ENCODE measurements at places on chromosomes 3 and 15.
A peak's percentile ranks its signal among the peaks of the same experiment; 100 is the strongest.

DNA sequence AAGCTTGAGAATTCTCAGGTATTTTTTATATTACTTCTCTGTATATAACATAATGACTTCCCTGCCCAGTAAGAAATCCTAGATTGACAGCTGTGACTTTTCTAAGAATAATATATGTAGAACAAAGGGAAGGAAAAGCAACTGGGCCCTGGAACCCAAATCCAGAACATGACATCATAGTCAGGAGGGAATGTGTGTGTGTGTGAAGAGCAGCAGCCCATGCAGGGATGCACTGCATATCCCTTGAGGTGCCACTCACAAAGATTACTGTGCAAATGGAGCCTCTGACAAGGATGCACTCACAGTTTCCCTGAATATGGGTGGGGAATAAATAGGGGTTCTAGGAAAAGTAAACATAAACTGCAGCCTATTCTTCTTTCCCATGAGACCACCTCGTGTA lies 279.5 kb downstream of the NEK10 start:
- DNase-seq = no peak

- no peak for DNase-seq
Observed at GRCh38 chr3:119657887-119658702, 2.3 kb downstream of the POPDC2 start.

GRCh38 chr3:36227980-36228379 lies 152.3 kb upstream of the STAC start:
- DNase-seq = no peak

DNA sequence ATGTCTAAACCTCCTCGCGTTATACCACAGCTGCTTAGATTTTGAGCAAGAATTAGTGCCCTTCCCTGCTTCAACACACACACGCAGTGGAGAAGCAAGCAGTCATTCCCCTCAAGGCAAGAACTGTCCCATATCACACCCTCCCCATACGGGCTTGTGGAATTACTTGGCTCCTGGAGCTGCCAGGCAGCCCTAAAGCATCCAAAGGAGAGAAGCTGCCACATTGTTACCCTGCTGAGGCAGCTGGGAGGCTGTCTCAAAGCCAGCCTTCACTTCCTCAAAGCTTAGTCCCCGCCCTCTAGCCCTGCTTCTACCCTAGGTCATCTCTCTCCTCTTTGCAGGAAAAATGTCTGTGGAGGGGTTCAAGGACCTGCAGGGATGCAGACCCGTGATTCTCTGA lies 153.4 kb downstream of the RORA start:
- no peak for DNase-seq

GRCh38 chr3:7204848-7205156 lies 343.9 kb downstream of the GRM7 start:
- no peak for DNase-seq

- DNase-seq = no peak
Observed at GRCh38 chr3:123282461-123282860, 80.7 kb downstream of the SEC22A start.

GRCh38 chr15:100731267-100732152 lies 129.1 kb downstream of the ASB7 start:
- DNase-seq = no peak

GRCh38 chr3:158221426-158221825 lies 111.5 kb downstream of the RSRC1 start:
- no peak for DNase-seq

GRCh38 chr3:53229171-53229570 lies 26.7 kb downstream of the TKT start:
- DNase-seq = no peak

GRCh38 chr3:10998542-10998941 lies 6.0 kb downstream of the SLC6A1 start:
- no peak for DNase-seq

DNA sequence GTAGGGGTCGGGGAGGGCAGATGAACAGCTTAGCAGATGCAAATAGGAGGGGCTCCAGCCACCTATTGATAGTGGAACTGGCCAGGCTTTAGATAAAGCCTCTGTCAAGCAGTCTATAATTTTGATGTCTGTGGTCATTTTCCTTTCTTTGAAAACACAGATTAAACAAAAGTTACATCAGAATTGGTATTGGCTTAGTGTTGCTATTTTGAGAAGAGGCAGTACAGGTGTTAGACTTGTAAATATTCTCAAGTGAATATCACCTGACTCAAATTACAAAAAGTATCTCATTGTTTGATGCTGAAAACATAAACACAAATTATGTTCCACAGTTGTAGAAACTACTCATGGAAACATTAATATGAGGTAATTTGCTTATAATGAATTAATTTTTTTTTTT lies 18.1 kb downstream of the GHRL start:
- no peak for DNase-seq

- no peak for DNase-seq
Observed at GRCh38 chr15:78684657-78685056, 43.6 kb upstream of the CHRNB4 start.

DNA sequence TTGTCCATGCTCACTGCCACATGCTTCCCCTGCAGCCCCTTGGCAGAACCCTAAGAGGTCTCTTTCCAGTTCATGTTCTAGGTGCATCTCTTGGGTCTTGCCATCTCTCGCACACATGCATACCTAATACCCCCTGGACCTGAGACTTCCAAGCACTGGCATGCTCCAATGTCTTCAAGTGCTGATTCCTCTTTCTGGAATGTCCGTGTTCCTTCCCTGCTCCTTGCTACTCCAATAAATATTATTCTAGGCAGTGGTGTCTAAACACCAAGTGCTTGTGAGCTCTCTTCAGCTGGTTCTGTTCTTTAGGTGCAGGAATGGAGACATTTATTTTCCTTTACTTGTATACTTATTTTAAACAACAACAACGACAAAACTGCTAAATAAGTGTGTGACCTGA lies 370.1 kb downstream of the LPP start:
- DNase-seq = no peak

- no peak for DNase-seq
Observed at GRCh38 chr15:53506370-53506769, 253.1 kb downstream of the WDR72 start.

- DNase-seq = no peak
Observed at GRCh38 chr3:5198313-5198677, 10.8 kb downstream of the EDEM1 start.

DNA sequence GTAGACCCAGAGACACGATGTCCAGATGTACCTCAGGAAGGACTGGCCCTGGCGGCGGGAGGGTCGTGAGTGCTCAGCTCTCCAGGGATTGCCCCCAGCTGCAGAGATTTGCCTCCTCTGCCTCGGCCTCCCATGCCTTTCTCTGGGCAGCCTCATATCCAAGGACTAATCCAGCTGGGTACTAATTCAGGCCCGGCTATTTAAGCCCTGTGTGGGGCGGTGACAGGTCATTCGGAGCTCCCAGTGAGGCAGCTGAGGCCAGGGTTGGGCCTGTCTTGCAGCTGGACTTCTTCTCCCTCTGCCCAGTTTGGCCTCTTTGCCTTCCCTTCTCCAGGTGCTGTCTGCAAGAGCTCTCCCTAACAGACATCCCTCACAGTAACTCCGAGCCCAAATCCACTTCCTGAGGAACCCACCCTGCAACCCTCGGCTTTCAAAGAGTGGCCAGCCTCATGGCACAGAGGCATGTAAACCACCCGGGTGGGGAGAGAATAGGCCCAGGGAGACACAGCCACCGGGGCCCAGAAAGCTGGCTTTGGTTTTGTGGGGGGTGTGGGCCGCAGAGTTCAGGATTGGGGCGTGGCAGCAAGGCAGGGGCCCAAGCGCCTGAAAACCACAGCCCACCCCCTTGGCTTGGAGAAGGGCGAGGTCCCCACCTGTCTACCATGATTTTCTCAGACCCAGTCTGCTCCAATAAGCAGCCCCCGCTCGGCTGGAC lies 85.8 kb downstream of the PPCDC start:
- DNase-seq = no peak

DNA sequence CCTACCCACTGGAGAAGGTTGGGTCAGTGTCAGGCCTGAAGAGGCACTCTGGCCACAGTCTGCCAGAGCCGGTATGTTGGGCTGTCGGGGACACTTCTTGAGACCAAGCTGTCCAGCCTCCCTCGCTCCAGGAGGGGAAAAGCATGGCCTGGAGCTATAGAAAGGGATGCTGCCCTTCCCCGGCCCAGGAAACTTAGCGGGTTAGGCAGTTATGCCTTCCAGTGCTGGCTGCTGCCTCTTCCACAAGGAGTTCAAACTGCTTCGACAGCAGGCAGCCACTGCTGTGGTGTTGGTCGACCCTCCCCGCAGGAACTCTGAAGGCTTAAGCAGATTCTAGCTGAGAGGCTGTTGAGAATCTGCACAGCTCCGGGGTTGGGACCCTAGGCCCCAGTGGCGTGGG lies 819.4 kb downstream of the DIPK2A start:
- DNase-seq = no peak

- no peak for DNase-seq
Observed at GRCh38 chr3:12222775-12223485, 64.2 kb upstream of the TIMP4 start.

DNA sequence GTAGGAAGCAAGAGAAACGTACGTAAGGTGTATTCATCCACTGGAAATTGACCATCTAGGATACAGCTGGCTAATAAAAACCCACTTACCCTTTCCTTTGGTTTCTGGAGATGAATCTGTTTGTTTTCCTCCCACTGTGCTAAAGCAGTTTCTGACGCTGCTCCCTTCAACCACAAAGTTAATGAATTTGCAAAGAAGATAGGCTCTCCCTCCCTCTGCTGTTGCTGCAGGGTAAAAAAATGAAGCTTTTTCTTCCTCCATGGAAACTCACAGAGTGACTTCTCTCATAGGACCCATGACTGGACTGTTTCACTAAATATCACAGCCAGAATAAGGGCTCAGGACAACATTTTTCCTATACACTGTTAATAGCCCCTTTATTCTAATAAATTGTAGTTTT lies 172.1 kb upstream of the LRRN1 start:
- no peak for DNase-seq

GRCh38 chr3:183766745-183767606 lies 58.4 kb downstream of the MAP6D1 start:
- DNase-seq = peak; percentile 77

GRCh38 chr15:71596672-71597071 lies 213.7 kb upstream of the NR2E3 start:
- no peak for DNase-seq

DNA sequence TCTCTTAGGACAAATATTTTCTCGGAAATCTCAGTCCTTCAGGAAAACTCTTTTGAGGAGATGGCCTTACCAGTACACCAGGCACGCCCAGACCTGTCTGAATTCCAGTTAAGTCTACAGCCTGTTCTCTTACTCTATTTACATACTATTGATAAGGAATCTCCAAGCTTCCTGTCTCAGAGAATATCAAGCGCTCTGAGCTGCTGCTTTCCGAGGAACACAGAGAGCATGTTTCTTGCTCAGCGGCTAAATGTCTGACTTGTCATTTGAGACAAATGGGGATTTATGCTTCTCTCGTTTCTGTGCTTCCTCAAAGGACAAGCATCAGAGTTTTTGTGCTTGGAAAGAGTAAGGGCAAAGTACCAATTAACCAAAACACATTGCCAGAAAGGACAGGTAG lies 112.4 kb upstream of the CCDC54 start:
- DNase-seq = no peak

- DNase-seq = no peak
Observed at GRCh38 chr3:66203275-66203674, 17.5 kb upstream of the SLC25A26 start.

DNA sequence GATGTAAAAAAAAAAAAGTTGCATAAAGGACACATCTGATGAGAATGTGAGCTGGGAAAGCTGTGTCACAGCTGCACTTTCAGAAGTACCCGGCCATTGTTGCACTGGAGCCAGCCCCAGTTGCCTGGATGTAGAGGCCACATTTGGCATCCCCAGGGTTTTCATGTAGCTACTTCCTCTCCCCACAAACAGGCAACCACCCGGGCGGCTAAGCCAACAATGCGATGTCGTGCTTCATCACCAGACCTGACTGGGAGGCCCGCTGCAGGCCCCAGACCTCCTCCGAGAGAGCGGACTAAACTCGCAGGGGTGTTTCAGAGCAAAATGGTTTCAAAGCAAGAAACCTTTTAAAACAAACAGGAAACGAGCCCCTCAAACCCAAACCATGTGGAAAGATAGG lies 142.3 kb downstream of the TMCO5A start:
- no peak for DNase-seq

- DNase-seq = peak; percentile 37
Observed at GRCh38 chr15:68352401-68353062, 75.0 kb downstream of the FEM1B start.

DNA sequence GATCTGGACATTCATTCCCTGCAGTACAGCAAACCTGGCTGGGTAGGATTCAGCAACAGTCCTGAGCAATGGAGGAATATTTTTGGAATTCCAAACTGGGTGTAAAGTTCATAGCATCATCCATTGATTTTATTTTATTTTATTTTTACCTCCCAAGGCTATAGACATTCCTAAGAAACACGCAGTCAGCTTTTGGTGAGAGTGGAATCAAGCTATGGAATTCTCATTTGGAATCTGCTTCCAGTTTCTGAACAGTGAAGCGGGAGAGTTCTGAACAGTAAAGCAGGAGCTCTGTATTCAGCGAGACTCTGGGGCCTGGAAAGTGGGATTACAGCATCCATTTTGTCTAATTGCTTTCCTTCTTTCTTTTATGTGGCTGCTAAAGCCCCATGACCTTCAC lies 1.4 kb upstream of the PDZRN3 start:
- no peak for DNase-seq

DNA sequence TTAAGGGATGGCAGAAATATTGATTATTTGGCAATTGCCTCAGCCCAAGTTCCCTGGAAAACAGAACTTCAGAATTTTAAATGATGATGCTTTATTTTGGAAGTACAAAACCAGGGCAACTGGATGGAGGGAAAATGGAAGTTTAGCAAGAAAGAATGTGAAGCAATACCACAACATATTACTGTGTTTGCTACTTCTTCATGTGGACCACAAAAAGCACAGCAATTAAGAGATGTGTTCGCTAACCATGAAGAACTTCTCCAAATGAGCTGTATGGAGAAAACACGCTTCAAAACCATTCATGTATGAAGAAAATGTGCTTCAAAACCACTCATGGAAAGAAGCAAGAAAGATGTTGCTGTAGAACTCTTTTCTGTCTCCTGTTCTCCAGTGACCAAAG lies 64.7 kb upstream of the ARL6 start:
- DNase-seq = no peak

Data from stimulated activated CD8-positive, alpha-beta memory T cell treated with anti-CD3 and anti-CD28 coated beads, Interleukin-4, amount 100 ng/mL, for 48 hours (primary cell).